CD4-positive, alpha-beta T cell treated with Interleukin-21 for 1 hour (primary cell): ENCODE measurements at places on chromosomes 6 and 20.

DNA sequence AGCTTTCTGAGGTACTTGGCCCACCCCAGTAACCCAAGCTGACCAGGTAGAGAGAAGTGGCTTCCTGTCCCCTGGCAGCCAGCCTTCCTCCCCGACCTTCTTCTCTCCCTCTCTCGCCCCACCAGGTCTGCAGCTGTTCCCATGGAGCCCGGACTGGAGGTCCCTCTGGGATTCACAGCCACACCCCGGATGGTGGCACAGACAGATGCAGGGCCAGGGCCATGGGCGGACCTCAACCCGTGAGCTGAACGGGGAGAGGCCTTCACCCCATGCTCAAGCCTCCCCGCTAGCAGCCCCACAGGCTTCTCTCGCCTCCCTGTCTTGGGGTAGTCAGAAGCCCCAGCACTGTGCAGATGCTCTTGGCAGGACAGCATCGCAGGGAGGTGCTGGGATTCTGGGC, 41.3 kb downstream of the CPXM1 start:
- no peak for DNase-seq

DNA sequence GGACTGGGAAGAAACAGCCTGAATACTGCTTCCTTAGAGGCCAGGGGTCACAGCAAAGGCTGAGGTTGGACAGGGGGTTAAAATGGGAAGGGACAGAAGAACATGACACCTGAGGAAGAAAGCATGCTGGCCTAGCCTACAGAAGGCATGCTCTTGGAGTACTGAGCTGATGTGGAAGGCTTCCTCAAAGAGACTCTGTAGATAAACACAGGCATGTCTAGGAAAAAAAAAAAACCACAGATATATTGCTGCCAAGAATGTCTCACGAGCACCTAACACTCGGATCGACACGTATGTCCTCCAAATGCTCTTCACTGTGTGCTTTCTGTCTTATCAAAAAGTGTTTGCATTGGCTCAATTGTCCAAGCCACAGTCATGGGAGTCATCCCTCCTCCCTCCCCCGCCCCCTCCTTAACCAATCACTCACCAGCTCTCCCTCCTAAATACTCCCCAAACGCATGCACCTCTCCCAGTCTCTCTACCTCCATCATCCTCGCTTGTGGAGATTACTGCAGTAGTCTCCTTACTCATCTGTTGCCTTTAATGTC, 101.1 kb upstream of the LRFN2 start:
- no peak for DNase-seq

- no peak for DNase-seq
Measured at GRCh38 chr20:25145131-25145530, 50.4 kb upstream of the ENTPD6 start.

GRCh38 chr20:21322083-21322710, 19.1 kb downstream of the XRN2 start:
- no peak for DNase-seq

- no peak for DNase-seq
Measured at GRCh38 chr6:44778513-44778912, 391.0 kb downstream of the CDC5L start.

GRCh38 chr6:22966691-22967422, 397.5 kb downstream of the HDGFL1 start:
- no peak for DNase-seq

DNA sequence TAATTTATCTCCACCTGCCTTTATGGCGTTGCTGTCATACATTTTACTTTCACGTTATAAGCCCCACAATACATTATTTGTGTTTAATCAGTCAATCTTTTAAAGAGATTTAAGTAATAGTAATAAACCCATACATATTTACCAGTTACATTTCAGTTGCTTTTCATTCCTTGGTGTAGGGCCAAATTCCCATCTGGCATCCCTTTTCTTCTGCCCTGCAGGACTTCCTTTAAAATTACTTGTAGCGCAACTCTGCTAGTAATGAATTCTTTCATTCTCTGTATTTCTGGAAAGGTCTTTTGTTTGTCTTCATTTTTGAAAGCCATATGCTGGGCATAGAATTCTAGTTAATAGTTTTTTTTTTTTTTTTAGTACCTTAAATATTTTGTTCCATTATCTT, 24.9 kb downstream of the ZNF334 start:
- DNase-seq: no peak

- DNase-seq: no peak
Measured at GRCh38 chr6:87230801-87231200, 75.4 kb downstream of the ZNF292 start.

- no peak for DNase-seq
Measured at GRCh38 chr20:62266851-62267250, 28.5 kb downstream of the OSBPL2 start.

DNA sequence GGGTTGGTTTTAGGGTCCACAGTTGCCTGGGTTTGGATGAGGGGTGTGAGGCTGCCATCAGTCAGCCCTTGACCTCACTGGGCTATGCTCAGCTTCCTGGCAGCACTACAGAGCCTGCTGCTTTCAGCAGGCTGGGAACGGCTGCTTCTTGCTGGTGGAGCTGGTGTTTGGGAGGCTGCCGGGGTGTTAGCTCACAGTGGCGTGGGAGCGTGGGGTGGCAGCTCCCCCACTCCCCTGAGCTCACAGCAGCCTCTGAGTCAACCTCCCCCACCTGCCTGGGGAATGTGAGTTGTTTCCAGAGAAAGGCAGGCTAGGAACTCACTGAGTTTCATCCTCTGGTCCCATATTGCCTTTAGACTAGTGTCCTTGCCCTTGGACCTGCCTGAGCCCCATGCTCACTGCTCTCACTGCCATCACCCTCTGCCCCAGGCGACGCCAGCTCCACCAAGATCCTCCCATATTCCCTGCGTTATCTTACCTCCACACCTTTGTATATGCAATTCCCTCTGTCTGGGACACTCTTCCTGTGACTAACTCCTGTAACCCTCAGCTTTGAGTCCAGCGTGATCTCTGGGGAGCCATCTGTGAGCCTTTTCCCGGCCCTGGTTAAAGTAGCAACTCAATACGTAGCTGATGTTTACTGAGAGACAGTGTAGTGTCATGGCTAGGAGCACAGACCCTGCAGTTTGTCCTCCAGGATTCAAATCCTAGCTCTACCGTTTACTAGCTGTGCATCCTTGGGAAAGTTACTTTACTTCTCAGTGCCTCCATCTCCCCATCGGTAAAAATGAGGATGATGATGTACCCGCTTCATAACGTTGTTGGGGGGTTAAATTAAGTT, 34.8 kb downstream of the PPP1R16B start:
- DNase-seq: peak; percentile 45

DNA sequence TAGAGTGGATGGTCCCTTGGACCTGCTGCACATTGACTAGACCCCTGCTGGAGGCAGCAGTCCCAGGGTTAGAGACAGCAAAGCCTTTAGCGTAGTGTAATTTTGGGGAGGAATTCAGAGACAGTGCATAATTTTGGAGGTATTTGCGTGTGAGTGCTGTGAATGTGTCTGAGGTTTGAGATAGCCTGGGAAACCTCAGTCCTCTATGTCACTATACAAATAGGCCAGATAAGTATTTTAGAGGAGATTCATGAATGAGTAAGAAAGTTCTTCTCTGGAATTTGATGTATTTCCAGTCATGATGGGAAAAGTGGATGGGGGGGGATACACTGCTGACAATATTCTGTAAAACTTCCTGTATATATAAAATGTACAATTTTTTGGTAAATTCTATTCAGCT, 25.8 kb upstream of the MTRF1L start:
- DNase-seq: no peak

DNA sequence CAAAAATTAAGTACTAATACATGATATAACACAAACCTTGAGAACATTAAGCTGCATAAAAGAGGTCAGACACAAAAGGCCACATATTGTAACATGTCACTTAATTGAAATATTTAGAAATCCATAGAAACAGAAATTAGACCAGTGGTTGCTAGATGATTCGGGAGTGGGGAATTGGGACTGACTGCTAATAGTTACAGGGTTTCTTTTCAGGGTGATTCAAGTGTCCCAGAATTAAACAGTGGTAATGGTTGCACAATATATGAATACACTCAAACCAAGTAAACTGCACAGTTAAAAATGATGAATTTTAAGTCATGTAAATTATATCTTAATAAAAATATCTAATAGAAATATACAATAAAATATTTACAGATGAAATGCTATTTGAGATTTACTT, 174.5 kb downstream of the WDR27 start:
- DNase-seq: no peak

GRCh38 chr20:56554869-56555268, 21.8 kb downstream of the FAM209B start:
- no peak for DNase-seq
